HepG2 (cell line): ENCODE measurements at places on chromosomes 5 and 9. TPM values are rescaled to one million over a fixed set of nuclear protein-coding genes. Genes with fewer than 3 reads are reported as not detected.

- no peak for DNase-seq
- no peaks in the 10 kb centered on the region for H3K36me3 ChIP-seq
- H3K27me3 ChIP-seq = no peaks in the 10 kb centered on the region; the same call in 2 of the 3 replicates
- peak overlapping the region; percentile 41 for H3K27ac ChIP-seq
- no peak overlapping the region for H3K4me3 ChIP-seq
These were observed 5.5 kb upstream of the PSAT1 start for GRCh38 chr9:78291240-78291925.

DNA sequence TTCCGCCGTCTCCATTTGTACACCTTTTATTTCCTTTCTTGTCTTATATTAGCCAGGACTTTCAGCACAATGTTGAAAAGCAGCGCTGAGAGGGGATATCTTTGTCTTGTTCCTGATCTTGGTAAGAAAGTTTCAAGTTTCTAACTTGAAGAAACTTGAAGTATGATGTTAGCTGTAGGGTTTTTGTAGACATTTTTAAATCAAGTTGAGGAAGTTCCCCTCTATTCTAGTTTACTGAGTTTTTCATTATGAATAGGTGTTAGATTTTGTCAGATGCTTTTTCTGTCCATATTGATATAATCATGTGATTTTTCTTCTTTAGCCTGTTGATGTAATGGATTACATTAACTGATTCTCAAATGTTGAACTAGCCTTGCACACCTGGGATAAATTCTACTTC, 425.7 kb downstream of the PIK3R1 start:
- no peaks in the 10 kb centered on the region for H3K36me3 ChIP-seq
- no peak for DNase-seq
- no peaks in the 10 kb centered on the region for H3K4me1 ChIP-seq
- H3K27ac ChIP-seq = no peak overlapping the region
- no peaks in the 10 kb centered on the region for H3K27me3 ChIP-seq

DNA sequence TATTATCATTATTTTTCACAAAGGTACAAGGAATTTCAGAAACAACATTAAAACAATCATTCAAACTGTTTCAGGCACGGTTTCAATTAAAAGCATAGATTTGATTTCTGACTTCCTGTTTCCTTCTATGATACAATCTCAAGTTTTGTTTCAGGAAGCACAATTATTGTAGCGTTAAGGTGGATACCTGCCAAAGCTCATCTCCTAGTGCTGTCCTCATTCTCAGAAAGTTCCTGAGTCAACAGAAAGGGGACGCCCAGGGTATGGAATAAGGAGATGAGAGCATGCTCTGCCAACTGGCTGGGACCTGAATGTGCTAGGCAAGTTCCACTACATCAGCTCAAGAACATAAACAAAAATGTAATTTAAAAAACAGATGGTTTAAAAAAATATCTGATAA, 2.0 kb upstream of the TRIM14 start:
- no peaks in the 10 kb centered on the region for H3K36me3 ChIP-seq
- no peak overlapping the region for H3K27ac ChIP-seq
- no peak overlapping the region for H3K4me3 ChIP-seq
- no peak for DNase-seq
- H3K4me1 ChIP-seq = peaks cover 19% of the 10 kb centered on the region

Gene TRIM36
- 2.0 and 2.4 TPM in 2 replicates for total RNA-seq

Gene GPR151
- total RNA-seq = not detected in 2 replicates

Gene QRFP
- not detected in 2 replicates for total RNA-seq
